ENCODE measurements at places on chromosomes 5 and 9.

GRCh38 chr5:43363445-43364152, 48.6 kb downstream of the CCL28 start:
- DNase-seq: no peak

DNA sequence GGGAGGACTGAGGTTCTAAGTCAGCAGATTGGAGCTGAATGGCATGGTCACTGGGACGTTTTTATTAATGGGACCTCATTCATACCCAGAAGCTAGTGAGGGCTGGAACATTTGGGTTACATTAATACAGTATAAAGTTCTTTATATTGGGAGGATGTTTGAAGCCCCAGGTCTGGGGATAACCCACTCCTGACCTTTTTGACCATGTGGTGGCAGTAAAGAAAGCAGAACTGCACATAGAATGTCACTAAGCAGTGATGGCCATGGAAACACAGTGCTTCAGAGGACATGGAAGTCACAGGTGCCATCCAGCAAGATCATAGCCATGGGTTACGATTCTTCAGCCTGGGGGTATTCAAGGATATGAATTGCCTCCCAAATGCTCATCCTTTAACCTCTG, 176.0 kb downstream of the ATP10B start:
- no peak for DNase-seq

DNA sequence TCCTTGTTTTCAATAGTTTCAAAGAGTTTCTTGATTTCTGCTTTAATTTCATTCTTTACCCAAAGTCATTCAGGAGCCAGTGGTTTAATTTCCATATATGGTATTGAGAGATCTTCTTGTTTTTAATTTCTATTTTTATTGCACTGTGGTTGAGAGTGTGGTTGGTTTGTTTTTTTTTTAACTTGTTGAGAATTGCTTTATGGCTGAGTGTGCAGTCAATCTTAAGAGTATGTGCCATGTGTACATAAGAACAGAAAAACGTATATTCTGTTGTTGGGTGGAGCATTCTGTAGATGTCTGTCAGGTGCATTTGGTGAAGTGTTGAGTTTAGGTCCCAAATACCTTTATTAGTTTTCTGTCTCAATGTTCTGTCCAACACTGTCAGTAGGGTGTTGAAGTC, 26.7 kb upstream of the IPPK start:
- DNase-seq: no peak

DNA sequence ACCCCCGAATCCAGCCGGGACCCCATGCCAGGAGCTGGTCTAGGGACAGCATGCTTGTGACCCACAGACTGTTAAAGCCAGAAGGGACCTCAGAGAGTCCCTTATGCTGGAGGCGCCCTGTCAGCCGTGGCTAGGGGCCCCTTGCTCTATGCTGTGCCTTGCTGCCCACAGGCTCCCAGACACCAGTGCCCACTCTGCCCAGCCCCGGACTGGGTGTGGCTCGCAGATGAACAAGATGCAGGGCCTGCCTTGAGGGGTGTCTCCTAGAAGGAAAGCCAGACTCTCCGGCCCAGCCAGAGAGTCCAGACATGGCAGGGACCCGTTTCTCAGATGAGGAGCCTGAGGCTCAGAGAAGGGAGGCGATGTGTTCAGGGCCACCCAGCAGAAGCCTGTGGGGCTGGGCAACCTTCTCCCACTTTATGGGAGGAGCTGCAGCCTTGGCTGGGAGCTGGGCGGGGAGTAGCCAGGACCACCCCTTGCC, 85.7 kb downstream of the LMX1B start:
- DNase-seq: no peak

DNA sequence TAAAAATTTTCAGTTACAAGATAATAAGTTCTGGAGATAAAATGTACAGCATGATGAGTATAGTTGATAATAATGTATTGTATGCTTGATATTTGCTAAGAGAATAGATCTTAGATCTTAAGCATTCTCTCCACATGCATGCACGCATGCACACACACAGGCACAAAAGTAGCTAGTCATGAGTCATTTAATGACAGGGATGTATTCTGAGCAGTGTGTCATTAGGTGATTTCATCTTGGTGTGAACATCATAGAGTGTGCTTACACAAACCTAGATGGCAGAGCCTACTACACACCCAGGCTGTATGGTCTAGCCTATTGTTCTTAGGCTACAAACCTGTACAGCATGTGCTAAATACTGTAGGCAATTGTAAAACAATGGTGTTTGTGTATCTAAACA, 124.2 kb downstream of the PTTG1 start:
- no peak for DNase-seq

DNA sequence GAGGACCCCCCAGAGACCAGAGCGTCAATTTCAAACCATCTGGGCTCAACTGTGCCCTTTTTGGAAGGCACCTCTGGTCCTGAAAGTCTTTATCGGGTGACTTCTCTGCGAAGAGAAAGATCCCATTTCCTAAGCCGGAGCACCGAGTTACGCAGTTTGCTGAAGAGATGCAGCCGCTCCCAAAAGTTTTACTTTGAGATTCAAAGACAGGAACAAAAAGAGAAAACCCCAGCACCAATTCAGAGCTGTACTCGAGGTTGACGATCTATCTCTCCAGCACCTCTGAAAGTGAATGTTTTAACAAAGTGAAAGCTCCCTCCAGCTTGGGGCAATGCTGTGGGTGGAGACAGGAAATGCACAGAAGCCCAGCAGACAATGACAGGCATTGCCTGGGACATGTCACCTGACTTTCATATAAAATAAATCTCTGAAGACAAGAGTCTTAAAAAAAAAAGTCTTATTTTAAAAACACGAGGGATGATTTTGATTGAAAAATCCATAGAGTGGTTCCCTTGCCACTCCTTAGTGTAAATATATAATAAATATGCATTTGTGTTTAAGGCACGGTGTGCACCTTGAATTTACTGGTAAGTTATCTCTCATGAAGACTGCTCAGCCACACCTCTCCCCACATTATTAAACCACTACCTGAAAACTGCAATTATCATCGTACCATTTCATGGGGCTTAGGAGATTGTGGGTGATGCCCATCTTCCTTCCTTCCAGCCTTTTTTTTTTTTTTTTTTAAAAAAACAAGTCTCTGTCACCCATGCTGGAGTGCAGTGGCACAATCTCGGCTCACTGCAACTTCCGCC, 79.9 kb downstream of the FNBP1 start:
- DNase-seq: peak; percentile 32

All from stimulated activated CD4-positive, alpha-beta T cell treated with anti-CD3 and anti-CD28 coated beads, Interleukin-1b, Interleukin-23, amount 100 ng/mL, for 1 hour (primary cell).